ENCODE measurements at places on chromosomes 4 and X.

DNA sequence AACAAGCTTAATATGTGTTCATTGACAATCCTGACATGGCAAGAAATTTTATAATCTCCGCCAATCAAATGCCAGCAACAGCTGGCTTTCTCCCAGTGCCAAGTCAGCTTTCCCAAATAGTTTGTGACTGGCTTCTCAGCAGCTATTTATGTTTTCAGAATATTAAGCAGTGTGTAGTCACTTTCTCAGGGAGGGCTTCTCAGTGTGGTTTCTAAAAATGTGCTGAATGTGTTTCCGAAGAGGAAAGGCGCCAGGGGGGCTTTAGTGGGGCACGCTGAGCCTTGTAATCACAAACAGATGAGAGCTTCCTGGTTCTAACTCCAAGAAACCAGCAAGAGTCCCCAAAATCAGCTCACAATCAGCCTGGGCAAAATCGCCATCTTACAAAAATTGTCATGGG, 258.7 kb upstream of the CPEB2 start:
- DNase-seq, result peak; percentile 81

DNA sequence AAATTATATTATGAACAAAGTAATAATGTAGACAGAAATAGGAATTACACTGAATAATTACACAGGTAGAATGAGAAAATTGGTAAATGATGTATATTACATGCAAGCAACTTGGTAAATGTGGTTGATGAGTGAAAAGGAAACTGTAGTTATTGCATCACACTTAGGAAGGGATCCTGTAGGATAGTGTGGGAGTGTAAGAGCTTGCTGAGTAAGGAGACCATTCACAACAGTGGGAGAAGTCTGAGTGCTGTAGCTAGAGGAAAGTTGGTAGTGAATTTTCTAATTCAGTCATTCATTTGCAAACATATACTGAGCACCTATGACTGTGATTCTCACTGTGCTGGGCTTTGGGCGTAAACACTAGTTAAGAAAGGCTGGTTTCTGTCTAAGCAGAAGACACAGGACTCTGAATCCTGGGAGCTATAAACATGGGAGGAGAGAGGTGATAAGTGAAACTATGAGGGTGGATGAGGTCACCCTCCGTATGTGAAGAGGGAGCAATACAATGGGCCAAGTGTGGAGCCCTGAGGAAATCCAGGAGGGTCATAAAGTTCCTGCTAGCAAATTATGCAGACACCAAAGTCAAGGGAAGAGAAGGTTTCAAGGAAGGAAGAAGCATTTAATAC, 14.2 kb upstream of the CPE start:
- no peak for DNase-seq

- DNase-seq, result no peak
Observed at GRCh38 chrX:39159921-39160507, 358.8 kb downstream of the MID1IP1 start.

DNA sequence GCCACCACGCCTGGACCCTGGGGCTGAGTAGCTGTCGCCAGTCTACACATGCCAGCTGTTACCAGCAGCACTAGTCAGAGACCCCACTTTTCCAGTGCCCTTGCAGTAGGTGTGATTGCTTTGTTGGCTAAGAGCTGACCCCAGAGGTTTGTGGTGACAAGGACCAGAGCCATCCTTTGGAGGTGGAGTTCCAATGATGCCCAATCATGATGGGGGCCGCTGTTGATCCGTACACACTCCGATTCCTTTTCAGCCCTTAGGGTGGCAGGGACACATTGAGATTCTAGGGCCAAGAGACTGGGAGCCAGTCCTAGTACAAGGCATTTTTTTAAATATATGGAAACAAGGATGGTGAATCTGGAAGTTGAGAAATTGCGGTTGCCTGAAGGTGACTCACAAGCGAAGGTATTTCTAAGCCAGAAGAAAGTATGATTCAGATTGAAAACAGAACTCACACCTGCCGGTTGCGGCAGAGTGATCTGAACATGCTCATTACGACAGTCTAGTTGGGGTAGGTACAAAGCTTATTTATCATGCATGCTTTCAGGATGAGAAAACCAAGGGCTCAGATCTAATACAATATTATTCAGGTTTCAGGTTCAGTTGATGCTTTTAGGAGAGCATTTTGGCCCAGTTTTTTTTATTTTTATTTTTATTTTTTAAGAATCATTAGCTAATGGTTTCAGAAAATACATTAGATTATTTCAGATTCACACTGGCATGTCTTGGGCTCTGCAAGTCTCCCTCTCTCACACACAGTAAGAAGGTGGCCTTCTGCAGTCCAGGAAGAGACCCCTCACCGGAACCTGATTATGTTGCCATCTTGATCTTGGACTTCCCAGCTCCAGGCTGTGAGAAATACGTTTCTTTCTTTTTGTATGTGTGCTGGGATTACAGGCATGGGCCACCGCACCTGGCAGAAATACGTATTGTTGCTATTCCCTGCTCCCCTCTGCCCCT, 43.4 kb downstream of the SHROOM2 start:
- peak; percentile 86 for DNase-seq

DNA sequence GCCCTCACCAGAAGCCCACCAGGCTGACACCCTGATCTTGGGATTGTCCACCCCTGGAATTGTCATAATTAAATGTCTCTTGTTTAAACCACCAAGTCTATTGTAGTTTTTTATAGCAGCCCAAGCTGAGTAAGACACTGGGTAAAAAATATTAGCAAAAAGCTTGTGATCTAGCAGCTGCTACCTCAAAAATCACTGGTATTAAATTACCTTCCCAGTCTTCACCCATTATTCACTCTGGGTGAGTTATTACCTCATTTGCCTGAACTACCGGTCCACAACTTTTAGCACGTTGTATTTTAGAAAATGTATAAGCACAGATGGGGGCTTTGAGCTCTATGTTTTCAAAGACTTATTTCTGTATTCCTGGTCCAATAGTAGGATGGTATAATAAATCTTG, 12.0 kb upstream of the TRIM61 start:
- no peak for DNase-seq

GRCh38 chr4:39096847-39097246, 34.8 kb downstream of the KLHL5 start:
- no peak for DNase-seq

DNA sequence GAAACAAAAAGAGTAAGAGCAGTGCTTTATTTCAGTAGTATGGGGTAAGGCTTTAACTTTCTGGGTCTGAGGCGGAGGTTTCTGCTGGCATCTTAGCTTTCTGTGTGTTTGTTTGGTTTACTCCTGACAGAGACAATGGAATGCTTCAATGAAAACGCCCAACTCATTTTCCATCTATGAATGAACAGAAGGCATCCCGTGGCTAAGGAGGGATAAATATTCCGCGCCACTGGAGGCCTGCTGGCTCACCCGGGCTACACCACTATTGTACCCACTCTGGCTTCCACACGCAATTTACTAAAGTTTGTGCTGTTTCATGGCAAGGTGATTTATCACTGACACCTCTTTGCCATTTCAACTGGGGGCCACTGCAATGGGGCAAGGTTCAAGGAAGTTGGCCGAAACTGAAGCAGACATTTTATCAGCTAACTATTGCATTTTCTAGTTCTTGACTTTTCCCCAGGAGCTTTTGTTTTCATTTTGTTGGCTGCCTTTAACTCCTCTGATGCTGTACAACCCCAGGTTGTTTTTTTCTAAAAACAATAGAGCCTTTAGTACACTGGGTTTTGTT, 32.8 kb upstream of the PPARGC1A start:
- DNase-seq, result no peak

GRCh38 chrX:1093121-1093520, 119.3 kb downstream of the CRLF2 start:
- no peak for DNase-seq

DNA sequence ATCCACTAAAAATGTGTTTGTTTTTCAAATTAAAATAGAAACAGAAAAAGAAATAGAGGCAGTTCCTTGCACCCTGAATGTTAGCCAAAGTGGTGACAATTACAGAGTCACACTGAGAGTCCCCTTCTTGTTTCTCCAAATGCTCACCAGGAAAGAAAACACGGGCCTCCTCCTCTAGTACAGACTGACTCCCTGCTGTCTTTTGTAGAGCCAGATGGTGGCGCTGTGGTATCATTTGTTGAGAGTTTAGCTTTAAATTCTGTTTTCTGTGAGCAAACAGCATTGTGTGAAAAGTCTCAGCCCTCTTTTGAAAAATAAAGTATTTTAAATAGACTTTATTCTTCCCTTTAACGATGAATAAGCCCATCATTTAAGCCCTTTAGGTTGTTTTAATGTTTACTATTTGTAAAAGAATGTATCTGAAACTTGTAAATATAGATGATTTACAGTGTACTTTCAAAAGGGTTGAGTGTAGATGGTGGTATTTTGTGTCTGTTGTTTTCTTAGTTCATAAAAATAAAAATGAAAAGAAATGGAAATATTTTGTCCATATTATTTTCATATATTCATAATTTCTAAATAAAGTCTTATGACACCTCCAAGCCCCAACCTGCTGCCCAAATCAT, 36.9 kb upstream of the ATOH1 start:
- DNase-seq, result peak; percentile 71

DNA sequence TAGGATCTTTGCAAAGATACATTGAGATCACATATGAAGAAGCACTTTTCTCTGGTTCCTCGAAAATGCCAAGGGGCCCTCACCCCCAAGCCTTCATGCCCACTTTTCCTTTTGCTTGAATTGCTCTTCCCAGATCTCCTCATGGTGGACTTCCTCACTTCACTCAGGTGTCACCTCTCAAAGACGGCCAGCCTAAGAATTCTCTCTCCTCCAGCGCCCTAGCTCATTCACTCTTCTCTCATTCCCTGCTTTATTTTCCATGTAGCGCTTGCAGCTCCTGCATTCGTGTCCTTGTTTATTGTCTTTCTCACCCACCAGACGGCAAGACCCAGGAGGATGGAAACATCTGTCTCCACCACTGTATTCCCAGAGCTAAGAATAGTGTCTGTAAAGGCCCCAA, 32.9 kb downstream of the CCKAR start:
- no peak for DNase-seq

- DNase-seq, result no peak
Observed at GRCh38 chr4:85744950-85745349, 270.0 kb downstream of the ARHGAP24 start.

- peak; percentile 54 for DNase-seq
Observed at GRCh38 chrX:115226929-115227328, 7.0 kb downstream of the LRCH2 start.

- no peak for DNase-seq
Observed at GRCh38 chr4:151045907-151046306, 30.8 kb upstream of the LRBA start.

DNA sequence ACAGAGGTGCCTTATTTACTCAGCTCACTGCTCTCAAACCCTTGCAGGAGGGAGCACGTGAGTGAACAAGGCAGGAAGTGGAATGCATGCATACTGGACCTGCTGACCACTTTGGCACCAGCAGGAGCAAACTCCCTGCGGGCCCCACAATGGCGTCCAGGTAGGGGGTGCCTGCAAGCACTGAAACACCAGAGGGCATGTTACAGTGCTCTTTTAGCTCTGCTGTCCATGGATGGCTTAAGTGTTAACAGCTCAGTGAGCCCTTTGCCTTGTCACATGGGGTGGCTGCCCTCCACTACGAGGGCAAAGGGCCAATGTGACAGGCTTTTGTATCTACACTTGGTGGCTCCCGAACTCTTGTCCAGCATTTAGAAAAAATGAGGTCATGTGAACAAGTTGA, 199.5 kb upstream of the UGT8 start:
- peak; percentile 11 for DNase-seq

- DNase-seq, result no peak
Observed at GRCh38 chrX:79444694-79445210, 77.6 kb upstream of the ITM2A start.

- no peak for DNase-seq
Observed at GRCh38 chrX:118347736-118348135, 1.8 kb downstream of the WDR44 start.

GRCh38 chrX:45956191-45956870, 588.9 kb downstream of the ZNF674 start:
- DNase-seq, result no peak

DNA sequence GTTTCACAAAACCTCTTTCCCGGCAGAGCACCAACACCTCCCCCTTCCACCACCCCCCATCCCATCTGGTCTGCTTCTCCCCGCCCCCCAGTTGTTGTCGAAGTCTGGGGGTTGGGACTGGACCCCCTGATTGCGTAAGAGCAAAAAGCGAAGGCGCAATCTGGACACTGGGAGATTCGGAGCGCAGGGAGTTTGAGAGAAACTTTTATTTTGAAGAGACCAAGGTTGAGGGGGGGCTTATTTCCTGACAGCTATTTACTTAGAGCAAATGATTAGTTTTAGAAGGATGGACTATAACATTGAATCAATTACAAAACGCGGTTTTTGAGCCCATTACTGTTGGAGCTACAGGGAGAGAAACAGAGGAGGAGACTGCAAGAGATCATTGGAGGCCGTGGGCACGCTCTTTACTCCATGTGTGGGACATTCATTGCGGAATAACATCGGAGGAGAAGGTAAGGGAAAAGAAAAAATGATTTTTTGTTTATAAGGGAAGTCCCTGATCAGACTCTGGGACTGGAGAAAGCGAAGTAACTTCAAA, at the start of gene PDGFRA:
Gene PDGFRA (plus strand): TSS at position 333 of the 541 bp plus-strand sequence. CDS start 29,476 bp downstream, outside the sequence.
- DNase-seq, result peak; percentile 95

DNA sequence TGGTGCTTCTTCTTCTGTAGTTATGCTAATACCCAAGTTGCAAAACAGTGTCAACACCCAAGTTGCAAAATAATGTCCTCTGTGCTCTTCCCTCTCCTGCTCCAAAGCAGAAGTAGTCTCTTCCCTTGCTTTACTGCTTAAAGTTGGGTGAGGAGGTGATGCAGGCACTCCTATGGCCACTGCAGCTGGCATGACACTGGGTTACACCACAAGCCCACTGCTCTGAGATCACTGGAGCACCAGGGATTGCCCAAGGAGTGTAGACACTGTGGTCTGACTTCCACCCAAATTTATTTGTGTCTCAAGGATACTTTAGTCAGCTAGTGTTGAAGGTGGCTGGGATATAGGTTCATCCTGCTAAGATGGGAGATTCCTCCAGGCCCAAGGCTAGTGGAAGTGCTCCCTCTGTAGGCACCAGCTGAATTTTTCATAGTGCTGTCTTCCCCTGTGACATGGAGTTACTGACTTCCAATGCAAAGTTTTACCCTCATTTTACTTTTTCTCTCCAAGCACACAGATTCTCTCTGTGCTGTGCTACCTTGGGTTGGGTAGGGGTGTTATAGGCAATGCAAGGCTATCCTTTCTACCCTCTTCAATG, 196.2 kb upstream of the TENT5D start:
- DNase-seq, result no peak

DNA sequence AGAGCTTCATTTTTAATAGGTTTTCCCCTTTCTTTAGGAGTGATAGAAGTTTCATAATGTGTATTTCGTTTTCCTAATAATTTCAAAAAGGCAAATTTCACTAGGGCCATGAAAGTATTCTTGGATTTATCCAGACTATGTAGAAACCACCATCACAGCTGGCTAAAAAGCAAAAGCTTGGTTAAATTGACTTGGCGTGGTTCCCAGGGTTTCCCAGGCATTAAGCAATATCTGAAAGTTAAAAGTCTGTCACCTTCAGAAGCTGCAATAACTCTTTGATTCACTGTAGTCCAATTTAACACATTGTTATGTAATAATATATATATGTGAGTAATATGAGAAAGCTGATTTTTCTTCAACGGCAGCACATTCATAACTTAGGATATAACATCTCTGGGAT, 38.3 kb downstream of the NDNF start:
- DNase-seq, result peak; percentile 73

- DNase-seq, result peak; percentile 7
Observed at GRCh38 chr4:81427344-81427821, 44.3 kb downstream of the RASGEF1B start.
